ENCODE measurements at places on chromosomes 13 and 19.

- DNase-seq, result no peak
Measured at GRCh38 chr19:33957804-33958203, 161.1 kb downstream of the KCTD15 start.

DNA sequence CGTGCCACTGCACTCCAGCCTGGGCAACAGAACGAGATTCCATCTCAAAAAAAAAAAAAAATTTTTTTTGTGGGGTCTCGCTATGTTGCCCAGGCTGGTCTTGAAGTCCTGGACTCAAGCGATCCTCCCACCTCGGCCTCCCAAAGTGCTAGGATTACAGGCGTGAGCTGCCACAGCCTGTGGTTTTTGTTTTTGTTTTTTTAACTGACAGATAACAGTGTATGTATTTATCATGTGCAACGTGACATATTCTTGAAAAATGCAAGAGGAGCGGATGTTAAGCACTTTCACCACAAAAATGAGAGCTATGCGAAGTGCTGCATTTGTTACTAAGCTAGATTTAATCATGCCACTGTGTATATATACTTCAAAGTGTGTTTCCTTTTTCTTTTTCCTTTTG lies 49.0 kb downstream of the ARHGEF18 start:
- no peak for DNase-seq

DNA sequence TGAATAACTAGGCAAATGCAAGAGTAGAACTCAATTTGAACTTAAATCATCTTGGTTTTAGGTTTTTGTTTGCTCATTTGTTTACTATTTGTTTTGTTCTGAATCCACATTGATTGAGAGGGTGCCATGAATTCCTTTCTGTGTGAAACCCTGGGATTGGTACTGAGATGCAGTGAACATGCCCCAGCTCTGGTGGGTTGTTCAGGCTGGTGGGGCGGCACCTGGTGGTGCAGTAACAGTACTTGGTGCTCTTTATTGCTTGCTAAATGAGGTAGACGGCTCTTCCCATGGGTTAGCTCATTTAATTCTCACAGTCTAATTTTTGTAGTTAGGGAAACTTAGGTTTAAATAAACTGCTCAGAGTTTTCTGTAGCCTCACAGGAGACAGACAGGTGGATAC lies 48.4 kb downstream of the WASF3 start:
- DNase-seq, result no peak

GRCh38 chr13:109204252-109204651 lies 574.8 kb downstream of the MYO16 start:
- DNase-seq, result no peak

- DNase-seq, result no peak
Measured at GRCh38 chr13:92804926-92805325, 421.7 kb upstream of the GPC6 start.

DNA sequence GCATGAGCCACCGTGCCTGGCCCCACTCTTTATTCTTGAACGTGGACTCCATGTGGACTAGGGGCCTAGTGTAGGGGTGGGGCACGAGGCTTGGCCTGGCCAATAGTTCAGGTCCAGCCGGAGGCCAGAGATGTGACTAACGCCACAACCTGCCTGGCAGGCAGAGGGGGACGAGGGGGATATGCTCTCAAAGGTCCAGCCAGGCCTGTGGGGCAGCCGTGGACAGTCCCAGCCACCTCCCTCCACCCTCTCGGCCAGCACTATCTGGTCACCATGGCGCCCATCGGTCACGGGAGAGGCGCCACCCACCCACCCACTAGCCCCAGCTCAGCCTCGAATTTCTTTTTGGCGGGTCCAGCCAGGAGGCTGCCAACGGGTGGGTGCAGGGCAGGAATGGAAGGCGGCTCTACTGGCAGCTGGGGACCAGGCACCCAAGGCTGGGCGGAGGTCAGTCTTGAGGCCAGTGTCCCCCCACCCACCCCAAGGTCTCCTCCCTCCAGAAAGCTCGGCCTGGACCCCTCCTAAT lies 2.2 kb upstream of the CERS1 start:
- DNase-seq, result no peak

GRCh38 chr19:38253788-38254187 lies 2.4 kb downstream of the PPP1R14A start:
- no peak for DNase-seq
